ENCODE measurements at places on chromosomes 13 and 19. TPM values are rescaled to one million over a fixed set of nuclear protein-coding genes. Genes with fewer than 3 reads are reported as not detected.

The DIRAS1 gene
- total RNA-seq: 0.42 TPM

The EHD2 gene
- total RNA-seq: not detected

The LAIR2 gene
- total RNA-seq: 0.94 TPM

The ZNF649 gene
- 8.0 TPM for total RNA-seq

The IGSF23 gene
- total RNA-seq: not detected

The ZNF230 gene
- 2.6 TPM for total RNA-seq

The SLC25A41 gene
- total RNA-seq: not detected

The TRIP10 gene
- 3.3 TPM for total RNA-seq

The GRIN2D gene
- 0.08 TPM for total RNA-seq

The DENND1C gene
- total RNA-seq: 104 TPM

The SIGLEC8 gene
- not detected for total RNA-seq

The PEAK3 gene
- total RNA-seq: not detected

The C19orf73 gene
- total RNA-seq: 3.6 TPM

The ZNF723 gene
- total RNA-seq: not detected

The TTC9B gene
- not detected for total RNA-seq

The RETN gene
- total RNA-seq: not detected

The PALM3 gene
- not detected for total RNA-seq

The ZNF726 gene
- 2.8 TPM for total RNA-seq

The ALG5 gene
- total RNA-seq: 18.1 TPM

The TNFSF9 gene
- 2.2 TPM for total RNA-seq

The CLEC17A gene
- total RNA-seq: 2.4 TPM

The SGCG gene
- not detected for total RNA-seq

The VRK3 gene
- total RNA-seq: 67.2 TPM

The C5AR1 gene
- total RNA-seq: 11.3 TPM

The NALCN gene
- total RNA-seq: not detected

The TMEM238 gene
- 19.5 TPM for total RNA-seq

The LYL1 gene
- total RNA-seq: 6.9 TPM

The NLRP9 gene
- not detected for total RNA-seq

The PLEKHG2 gene
- 129 TPM for total RNA-seq

The FPR1 gene
- 0.70 TPM for total RNA-seq

The RNF17 gene
- 0.50 TPM for total RNA-seq

The LIN7B gene
- total RNA-seq: 5.2 TPM

The C1QTNF9B gene
- not detected for total RNA-seq

The FXYD7 gene
- 17.1 TPM for total RNA-seq

The LGALS7B gene
- not detected for total RNA-seq

The TBXA2R gene
- 1.0 TPM for total RNA-seq

The CPT1C gene
- total RNA-seq: 1.0 TPM

The PEX11G gene
- not detected for total RNA-seq

The CGB3 gene
- not detected for total RNA-seq

The ZNF470 gene
- 1.4 TPM for total RNA-seq

Measured in T-helper 17 cell (primary cell).